ENCODE measurements at places on chromosomes 1 and 21.

DNA sequence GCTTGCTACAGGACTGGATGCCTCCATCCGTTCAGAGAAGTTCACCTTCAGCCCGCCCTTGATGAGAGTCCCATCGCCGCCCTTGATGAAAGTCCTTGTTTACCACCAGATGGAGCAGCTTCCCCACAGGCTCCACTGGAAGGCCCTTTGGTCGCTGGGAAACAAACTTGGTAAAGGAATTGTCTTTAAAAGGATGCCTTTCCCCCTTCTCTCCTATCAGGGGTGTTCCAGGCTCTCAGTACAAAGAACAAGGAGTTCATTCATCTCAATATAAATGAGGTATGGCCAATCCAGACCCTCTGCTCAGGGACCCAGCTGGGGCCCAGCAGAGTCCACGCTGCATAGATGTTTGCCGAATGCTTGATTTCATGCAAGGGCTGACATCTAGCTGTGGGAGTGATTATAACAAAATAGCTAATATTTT is 50.8 kb downstream of the CAPN9 start:
- DNase-seq = peak; percentile 7

GRCh38 chr1:205245096-205245495 is 17.4 kb downstream of the TMCC2 start:
- DNase-seq = no peak

GRCh38 chr21:32328595-32328994 is 29.9 kb downstream of the MRAP start:
- no peak for DNase-seq

DNA sequence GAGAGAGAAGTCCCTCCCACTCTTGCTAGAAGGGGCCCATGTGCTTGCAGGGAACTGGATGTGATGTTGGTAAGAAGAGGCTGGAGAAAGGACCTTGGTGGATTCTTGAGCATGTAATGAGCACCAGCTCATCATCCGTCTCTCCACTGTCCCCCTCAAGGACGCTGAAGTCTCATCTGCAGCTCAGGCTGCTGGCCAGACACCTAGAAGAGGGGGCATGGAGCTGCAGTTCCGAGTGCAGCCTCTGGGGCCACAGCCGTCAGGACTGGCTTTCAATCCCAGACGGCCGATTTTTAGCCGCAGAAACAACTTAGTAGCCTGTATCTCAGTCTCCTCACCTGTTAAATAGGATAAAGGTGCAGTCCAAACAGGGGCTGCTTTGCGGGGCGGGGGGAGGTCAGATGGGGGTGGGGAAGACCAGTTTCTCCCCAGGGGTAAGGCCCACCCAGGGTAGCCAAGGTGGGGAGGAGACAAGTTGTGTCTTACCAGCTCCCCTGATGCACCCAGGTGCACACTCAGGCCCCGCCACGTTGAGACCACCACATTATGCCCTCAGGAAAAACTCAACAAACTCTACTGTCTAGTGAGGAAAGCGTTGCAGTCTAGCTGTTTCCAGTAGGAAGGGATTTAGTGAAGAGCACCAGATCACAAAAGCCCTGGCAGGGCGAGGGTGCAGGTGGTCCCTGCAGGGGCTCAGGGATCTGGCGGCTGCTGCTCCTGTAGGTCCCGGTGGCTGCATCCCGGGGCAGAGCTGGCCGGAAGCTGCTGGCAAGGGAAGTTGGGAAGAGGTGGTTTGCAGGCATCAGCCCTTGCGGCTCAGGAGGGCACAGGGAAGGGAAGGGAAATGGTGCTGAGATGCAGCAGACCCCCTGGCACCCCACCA is 29.5 kb downstream of the LDLRAP1 start:
- DNase-seq = peak; percentile 72

GRCh38 chr1:69947837-69948236 is 257.5 kb downstream of the LRRC40 start:
- DNase-seq = no peak

GRCh38 chr1:150010393-150011115 is at the start of gene OTUD7B:
OTUD7B (minus strand) TSS chr1:150010726; CDS start chr1:149977510, 33,216 bp downstream.
- DNase-seq = peak; percentile 87

DNA sequence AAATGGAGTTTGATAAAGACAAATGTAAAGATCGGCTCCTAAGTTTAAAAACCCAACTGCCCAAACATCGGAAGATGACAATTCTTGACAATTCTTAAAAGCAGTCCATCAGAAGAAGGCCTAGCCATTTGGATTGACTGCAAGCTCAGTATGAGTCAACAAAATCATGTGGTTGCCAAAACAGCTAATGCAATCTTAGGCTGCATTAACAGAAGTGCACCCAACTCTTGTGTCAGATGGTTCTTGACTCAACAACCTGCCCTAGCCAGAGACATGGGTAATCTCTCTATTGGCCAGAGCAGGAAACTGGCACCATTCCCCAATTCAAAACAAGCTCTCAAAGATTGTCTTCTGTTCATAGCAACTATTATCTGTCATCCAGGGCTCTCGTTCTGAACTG is 9.9 kb upstream of the NCF2 start:
- DNase-seq = no peak

DNA sequence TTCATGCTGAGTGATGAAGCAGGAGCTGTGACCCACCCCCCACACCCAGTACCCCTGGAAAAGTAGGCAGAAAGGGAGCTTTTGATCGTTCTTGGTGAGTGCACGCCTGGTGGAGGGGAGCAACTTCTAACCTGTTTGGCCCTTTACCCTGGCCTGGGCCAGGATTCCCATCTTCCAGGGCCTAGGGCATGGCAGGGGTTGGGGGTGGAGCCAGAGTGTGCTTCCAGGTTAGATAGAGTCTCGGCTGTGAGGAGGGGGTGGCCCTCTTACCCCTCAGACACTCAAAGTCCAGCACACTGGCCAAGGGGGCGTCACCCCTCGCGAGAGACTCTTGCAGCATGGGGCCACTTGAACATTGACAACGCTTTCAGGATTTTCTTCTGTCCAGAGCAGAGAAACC is 236.6 kb downstream of the GRIK3 start:
- DNase-seq = no peak

DNA sequence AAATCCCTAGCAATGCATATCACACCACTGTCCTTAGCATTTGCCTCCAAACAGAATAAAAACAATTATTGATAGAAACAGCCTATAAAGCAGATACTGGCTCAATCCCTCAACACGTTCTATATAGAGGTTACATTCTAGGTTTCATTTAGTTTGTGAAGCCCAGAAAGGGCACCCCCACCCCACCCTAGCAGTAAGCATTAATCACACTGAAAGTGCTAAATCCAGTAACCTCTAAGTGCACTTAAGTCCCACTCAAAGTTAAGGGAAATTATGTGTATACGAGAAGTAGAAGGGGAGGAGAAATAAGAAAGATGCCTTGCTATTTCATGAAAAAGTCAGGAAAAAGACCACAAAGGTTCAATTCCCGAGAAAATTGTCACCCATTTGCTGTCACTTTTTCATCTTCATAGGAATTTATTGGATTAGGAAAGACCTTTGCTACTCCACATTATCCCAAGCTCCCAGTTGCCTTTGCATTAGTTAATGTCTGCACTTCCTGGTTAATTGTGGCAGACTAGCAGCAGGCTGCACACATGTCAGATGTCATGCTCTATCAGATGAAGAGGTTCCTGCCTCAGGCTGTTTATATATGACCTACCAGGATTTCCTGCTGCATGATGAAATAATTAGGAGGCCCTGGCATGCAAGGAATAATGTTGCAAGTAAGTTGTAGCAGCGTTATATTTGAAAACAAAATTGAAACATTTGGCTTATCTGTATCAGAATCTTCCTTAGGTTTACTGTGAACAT is 54.5 kb upstream of the LHX8 start:
- no peak for DNase-seq

- peak; percentile 18 for DNase-seq
Observed at GRCh38 chr1:154626456-154627256, 18.7 kb upstream of the ADAR start.

- no peak for DNase-seq
Observed at GRCh38 chr1:155079210-155079486, 511 bp downstream of the EFNA3 start.

DNA sequence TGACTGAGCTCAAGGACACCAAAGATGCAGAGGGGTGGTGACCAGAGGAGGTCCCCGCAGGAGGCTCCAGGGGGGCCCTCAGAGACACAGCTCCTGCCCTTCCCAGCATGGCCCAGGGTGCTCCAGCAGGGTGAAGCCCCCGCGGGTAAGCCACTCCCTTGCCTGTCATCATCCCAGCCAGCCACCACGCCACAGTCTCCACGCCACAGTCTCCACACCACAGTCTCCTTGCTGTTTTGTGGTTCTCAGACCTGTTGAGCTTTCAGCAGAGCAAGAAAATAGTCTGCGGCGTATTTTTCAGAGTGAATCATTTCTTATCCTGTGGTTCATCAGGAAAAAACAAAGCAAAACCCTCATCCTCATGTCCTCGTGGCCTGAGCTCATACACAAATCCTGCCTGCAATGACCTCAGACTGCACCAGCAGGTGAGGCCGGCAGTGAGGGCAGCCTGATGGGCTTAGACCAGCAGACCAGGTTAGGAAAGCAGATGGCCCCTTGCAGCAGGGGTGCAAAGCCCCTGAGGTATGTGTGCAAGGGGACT is 25.7 kb upstream of the ABCG1 start:
- DNase-seq = peak; percentile 65

DNA sequence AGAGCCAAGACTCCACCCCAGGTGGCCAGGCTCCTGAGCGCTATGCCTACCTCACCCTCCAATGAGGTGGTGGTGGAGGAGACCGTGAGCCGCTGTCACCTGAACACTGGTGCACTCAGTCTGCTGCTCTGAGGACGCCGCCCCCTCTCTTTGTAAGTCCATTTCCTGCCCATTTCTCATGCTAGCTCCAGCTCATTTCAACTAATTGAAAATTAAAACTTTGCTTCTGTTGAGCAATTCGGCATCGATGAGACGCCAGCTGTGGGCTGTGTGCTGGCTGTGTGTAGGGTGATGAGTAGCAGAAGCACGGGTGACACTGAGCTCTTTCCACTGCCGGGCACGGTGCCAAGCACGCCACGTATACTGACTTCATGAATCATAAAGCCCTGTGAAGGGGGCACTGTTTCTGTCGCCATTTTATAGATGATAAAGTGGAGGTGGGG is 11.2 kb downstream of the TNFRSF1B start:
- peak; percentile 96 for DNase-seq

DNA sequence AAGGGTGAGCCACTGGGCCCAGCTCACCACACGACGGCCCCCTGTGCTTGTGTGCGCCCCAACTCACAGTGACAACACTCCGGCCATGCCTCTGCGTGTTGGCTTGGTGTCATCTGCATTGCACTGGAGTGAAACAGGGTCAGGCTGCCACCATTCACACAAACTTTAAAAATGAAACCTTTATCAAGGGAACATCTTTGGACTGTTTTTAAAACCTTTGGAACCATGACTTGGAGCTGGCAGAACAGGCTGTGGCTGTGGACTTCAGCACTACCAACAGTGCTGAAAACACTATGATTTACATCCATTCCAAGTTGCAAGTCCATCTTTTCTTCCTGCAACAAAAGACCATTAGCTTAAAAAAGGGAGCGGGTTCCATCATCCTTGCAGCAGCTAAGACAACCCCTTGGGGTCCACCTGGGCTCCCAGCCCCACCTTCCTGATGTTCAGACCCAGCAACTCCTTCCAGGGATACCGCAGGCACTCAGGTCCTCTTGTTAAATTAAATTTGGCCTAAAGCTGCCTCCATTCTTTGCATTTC is 25.6 kb downstream of the POFUT2 start:
- DNase-seq = no peak

DNA sequence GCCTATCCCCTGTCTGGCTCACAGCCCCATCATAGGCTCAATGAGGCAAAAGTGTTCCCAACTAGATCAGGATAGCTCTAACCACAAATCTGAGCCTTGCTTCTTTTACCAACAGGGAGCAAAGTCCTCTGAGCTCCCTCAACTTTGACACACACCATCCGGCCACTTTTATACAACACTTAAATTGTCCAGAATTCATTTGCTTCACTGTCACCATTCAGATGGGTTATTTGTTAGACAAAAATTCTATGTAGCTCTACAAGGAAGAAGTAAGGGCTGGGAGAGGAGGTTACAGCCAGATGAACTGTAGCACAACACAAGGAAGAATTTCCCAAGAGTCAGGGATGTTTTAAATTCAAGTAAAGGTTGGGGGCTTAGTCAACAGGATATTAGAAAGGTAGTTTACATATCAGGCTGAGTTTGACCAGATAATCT is 50.8 kb downstream of the TGFBR3 start:
- no peak for DNase-seq

DNA sequence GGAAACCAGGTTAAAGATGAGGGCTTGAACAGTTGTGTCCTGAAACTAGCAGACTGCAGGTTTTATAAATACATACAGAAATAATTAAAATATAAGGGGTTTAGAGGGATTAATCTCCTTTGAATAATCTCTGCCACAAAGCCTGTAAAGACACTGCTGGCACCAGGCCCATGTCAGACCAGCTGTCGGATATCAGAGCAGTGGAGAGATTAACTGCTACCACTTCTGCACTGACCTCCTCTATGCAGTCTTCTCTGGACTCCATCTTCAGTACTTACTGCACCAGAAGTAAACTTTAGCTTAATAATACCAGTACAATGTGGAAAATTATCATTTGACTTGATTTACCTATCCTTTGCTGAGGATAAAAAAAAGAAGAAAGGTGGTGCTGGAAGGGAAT is 128.6 kb downstream of the LHX4 start:
- no peak for DNase-seq

GRCh38 chr1:21573971-21574465 is 64.8 kb downstream of the ALPL start:
- peak; percentile 51 for DNase-seq

- DNase-seq = no peak
Observed at GRCh38 chr1:151803915-151804314, 1.3 kb downstream of the LINGO4 start.

DNA sequence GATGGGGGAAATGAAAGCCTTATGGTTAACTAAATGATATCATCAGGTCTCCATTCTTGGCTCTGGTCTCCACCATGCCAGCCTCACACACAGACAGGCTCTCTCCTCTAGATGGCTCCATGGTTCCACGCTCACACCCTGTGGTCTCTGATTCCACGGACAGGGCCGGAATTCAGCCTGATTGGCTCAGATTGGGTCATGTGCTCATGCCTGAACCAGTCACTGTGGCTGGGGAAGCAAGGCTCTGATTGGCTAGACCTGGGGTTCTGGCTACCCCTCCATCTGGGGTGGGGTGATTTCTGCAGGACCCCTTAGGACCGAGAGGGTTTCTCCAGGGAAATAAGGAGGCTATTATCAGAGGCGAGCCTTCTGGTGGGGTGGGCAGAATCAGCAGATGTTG is 277.0 kb downstream of the PTPRU start:
- DNase-seq = peak; percentile 16

DNA sequence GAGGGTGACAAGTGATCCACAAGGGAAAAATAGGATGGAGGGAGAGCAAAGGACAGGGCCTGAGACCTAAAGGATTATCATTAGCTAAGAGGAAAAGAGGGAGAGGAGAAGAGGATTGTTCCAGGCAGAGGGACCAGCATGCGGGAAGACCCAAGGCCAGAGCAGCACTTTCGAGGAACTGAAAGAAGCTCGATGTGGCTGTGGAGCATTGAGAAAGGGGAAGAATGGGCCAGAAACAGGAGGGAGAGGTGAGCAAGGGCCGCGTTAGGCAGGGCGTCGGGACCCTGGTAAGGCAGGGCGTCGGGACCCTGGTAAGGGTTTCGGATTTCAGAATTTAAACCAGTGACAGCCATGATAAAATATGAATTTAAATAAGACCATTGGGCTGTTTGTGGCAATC is 22.8 kb upstream of the CSF1 start:
- DNase-seq = no peak

Measured in stimulated activated CD4-positive, alpha-beta T cell treated with anti-CD3 and anti-CD28 coated beads, Interleukin-15, amount 100 ng/mL, for 24 hours (primary cell).